Left kidney (tissue), 8 donors: ENCODE measurements at places on chromosomes 13 and 19. TPM values are rescaled to one million over a fixed set of nuclear protein-coding genes. Genes with fewer than 3 reads are reported as not detected.

CRLF1 gene
- polyA plus RNA-seq, result 3.4 TPM

DNA sequence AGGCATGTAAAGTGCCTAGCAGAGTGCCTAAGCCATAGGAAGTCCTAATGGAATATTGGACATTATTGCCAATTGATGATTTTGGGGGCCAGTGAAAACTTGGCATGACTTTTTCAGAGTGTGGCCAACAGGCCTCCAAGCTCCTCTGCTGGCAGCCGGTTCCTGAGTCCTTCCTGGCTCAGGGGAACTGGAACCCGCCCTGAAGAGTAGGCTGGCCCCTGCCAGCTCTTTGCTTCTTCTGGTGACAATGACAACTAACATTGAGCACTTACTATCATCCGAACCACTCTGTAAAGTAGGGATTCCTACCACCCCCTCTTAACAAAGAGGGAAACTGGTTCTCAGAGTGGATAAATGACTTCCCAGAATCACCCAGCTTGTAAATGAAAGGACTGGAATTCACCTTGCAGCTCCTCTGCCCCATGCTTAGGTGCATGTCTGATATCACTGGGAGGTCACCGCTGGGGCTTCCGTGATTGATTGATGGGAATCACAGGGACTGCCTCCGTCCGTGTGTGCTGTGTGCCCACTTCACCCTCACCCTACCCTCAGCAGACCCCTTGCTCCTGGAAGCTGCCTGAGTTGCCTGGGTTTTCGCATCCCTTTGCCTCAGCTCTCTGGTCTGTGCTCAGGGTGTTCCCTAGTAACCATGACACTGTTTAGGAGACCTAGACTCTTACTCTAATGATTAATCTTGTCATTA is 50.6 kb downstream of the TNFRSF19 start:
- no peak for DNase-seq

- DNase-seq, result no peak
Observed at GRCh38 chr19:28847468-28847867, 365.5 kb downstream of the UQCRFS1 start.

GRCh38 chr19:31334101-31334848 is 15.0 kb downstream of the TSHZ3 start:
- no peak for DNase-seq

GRCh38 chr13:46903748-46904147 is 6.9 kb upstream of the HTR2A start:
- DNase-seq, result no peak

POU2F2 gene
- 0.70 TPM for polyA plus RNA-seq

AMH gene
- 3.2 TPM for polyA plus RNA-seq

GRCh38 chr19:28394725-28395124 is 818.2 kb downstream of the UQCRFS1 start:
- no peak for DNase-seq

DNA sequence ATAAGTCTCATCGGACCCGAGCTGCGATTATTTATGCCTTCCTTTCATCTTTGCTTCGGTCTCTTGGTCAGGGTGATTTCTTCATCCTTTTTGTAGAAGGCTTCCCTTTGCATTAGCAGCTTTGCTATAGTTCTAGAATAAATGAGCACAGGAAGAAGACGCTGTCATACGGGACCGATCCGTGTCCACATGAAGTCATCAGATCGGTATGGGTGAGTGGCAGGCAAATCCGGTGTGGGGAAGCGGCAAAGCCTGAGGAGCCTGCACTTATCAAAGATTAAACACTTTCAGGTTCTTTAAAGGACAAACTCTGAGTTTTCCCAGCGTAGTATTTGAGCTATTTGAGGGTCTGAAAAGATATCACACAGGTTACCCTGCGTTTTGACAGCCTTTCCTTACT is 119.3 kb downstream of the IRS2 start:
- no peak for DNase-seq

DNA sequence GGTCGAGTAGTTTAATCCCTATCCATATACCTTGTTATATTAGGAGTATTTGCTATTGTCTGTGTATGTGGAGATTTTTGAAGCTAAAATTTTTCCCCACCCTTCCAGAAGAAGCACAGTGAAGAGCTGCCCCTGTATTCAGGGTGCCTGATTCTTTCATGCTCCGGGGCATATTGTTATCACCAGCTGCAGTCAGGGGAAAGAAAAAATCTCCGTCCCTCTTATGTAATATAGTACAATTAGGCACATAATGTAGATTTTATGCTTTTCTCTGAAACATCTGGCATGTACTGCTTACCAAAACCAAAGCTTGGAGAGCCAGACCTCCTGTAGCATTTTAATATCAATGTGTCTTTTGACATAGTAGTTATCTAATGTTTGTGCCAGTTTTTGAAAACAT is 214.9 kb upstream of the EDNRB start:
- no peak for DNase-seq

GRCh38 chr19:12111176-12111575 is 29.0 kb downstream of the ZNF20 start:
- DNase-seq, result no peak
